ENCODE measurements at places on chromosomes 13 and 19.

- no peak for DNase-seq
These were observed 109.0 kb upstream of the HTR2A start for GRCh38 chr13:47005756-47006414.

DNA sequence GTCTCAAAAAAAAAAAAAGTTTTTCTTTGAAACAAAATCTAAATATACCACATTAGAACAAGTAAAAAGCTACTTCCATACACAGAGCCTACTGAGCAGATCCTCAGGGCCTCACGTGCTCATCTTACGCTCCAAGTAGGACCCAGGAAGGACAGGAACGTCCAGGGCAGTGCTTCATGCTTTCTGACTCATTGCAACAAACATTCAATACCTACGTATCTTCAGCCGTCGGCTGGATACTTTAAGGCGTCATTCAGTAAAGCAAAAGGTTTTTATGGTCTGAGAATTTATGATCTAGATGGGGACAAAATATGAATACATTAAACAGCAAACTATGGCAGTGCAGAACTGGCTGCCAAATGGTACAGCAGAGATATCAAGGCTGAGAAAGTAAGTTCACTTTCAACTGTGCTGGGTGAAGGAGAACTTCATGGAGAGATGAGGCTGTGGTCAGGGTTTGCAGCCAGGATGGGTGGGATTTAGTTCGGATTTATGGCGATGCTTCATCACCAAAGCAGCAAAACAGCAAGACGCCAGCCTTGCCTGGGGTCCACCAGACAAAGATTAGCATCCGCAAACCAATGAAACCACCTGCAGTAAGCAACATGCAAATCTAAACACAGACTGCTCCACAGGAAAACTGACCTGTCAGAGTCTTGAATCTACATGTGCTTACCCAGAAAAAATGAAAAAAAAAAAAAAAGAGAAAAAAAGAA, 20.5 kb downstream of the CARS2 start:
- DNase-seq: no peak

DNA sequence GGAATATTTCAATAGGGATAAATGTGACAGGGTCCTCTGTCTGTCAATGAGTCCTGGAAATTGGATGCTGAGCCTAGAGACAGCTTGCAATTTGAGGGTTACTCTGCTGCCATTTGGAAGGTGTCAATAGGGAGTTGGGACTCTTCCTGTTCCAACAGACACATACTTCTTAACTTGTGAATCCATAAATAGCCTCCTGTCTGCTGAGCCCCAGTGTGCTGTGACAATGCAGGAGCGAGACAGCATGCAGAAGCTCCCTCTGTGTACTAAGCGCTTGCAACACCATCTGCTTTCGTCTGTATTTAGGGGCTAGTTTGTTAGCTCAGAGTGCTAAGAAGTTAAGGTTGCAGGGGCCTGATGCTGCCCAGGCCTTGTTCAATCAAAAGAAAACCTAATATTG, 58.5 kb upstream of the GPR12 start:
- no peak for DNase-seq

DNA sequence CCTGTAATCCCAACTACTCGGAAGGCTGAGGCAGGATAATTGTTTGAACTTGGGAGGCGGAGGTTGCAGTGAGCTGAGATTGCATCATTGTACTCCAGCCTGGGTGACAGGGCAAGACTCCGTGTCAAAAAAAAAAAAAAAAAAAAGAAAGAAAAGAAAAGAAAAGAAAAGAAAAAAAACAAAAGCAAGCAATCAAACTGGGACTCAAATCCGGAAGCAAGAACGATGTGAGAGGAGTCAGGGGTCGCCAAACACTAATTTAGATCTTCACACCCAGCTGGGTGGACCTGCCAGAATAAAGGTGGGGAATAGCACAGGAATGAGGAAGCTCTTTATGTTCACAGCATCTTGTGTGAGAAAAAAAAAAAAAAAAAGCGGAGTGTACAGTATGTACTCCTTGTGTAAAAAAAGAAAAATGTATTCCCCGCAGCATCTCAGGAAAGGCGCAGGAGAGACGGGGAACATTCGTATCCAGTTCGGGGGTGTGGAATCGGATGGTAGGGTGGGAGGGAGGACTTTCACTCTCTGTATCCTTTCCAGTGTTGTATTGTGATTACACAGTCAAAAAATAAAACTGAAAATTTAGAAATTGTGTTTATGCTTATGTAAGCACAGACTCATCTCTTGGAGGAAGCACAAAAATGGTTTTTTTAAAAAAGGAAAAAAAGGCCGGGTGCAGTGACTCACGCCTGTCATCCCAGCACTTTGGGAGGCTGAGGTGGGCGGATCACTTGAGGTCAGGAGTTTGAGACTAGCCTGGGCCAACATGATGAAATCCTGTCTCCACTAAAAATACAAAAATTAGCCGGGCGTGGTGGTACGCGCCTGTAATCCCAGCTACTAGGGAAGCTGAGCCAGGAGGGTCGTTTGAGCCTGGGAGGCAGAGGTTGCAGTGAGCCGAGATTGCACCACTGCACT, 7.6 kb downstream of the DNAJB1 start:
- DNase-seq: no peak

GRCh38 chr13:38856065-38856464, 134.6 kb downstream of the STOML3 start:
- DNase-seq: no peak

GRCh38 chr13:68535329-68535728, 1305.2 kb upstream of the PCDH9 start:
- DNase-seq: no peak

DNA sequence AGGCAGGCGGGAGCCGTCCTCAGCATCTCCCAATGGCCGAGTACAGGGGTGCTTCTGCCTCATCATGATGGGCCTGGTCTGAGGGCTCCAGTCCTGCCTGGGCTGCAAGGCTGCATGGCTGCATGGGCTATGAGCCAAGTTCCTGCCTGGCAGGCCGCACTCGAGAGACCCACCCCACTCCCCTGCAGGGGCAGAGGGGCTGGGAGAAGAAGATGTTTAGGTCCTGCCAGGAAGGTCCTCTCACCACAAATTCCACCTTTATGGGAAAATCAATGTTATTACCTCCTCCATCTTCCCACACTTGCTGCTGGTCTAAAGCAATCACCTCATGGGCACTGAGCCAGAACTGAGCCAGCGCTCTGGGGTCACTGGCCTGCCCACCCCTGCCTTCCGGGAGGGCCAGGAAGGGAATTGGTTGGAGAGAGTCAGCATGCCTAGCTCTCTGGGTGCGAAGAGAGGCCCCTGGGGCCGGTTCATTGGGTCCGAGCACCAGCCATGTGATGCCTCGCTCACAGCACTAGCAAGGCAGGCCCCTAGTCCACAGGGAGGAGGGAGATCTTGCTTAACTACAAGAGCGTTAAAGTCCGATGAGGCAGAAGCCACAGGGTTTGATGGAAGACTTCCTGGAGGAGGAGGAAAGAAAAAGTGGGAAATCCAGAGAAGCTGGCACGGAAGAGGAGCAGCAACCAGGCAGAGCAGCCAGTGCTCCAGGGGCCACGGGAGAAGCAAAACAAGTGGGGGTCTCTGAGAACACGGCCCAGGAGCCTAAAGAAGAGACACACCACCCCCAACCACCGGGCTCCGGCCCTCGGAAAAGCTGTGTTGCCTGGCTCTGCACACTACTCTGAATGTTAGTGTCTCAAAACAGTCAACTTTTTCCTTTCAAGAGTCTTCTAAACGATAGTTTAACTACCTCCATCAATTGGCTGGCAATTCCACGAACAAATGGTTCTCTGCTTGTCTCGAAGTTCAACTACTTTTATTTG, 63.1 kb downstream of the CEBPG start:
- DNase-seq: no peak

DNA sequence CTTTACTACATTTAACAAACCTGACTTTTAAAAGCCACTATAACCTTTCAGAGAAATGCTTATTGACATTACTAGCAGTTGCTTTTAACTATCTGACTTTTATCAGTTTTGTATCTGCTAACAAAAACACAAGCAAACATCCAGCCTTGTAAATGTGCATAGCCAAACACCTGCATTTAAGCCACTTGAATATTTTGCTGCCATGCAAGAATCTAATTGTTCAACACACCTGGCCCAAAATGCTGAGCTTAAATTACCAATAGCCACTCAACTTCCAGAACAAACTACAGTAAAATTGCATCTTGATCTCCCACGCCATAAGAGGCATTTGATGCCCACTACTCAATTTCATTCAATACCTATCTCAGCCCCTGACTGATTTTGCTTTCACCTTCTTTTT, 9.3 kb downstream of the ZIC5 start:
- DNase-seq: peak; percentile 90

DNA sequence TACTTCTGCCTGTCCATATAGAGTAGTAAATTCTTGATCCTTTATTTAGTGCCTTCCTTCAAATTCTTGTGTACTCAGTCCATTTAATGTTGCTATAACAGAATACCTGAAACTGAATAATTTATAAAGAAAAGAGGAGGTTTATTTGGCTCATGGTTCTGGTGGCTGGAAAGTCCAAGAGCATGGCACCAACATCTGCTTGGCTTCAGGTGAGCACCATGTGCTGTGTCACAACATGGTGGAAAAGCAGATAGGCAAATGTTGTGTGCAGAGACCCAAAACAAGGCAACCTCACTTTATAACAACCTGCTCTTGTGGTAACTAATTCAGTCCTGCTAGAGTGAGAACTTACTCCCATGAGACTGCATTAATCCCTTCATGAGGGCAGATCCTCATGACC, 195.3 kb downstream of the LMO7 start:
- DNase-seq: no peak

GRCh38 chr19:13082192-13083007, 20.3 kb downstream of the LYL1 start:
- DNase-seq: peak; percentile 43

- DNase-seq: no peak
These were observed 942.6 kb upstream of the SPRY2 start for GRCh38 chr13:81283561-81283960.

DNA sequence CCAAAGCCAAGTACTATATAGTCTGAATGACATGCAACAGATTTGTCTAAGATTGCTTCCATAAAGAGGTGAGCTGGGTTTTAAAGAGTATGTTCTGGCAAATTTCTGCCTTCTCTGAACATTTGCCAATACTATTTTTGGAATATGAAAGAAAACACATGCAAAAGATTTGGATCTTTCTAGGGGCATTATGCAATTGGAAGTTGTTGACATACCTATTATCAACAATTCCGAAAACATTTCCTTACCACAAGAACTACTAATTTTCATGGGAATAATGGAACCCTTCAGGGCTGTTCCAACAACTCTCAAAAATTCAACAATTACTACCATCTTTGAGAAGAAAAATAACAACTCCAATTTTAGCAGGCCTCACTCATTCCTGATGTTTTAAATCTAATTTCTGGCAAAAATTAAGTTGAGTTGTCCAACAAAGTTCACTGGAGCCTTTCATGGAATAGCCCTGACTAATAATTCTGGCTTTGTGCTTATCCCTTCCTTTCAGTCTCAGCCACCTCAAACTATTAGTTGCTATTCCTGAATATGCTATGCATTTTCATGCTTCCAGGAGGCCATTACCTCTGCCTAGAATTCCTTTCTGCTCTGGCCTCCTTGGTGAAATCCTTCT, 250.0 kb downstream of the RGCC start:
- DNase-seq: no peak

- no peak for DNase-seq
These were observed 41.1 kb upstream of the RGCC start for GRCh38 chr13:41416276-41416675.

DNA sequence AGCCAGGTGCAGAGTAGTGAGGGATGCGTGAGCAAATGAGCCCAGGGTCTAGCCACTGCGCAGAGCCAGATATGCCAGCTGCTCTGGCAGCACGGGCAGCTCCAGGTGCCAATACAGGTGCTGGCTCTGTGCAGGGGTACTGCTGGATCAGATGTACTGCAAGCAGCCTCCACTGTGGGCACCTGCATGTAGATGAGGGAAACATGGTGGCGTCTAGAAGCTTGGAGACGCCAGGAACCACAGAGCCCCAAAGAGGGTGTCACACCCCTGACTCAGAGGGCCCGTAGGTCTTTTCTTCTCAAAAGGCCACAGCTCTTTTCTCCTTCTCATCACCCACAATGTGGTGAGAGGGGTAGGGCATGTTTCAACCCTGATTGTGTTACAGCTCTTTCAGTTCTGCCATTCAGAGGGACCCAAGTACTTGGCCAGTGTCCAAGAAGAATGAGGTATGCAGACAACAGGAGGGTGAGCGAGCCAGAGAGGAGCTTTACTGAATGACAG, 244.4 kb upstream of the SLITRK1 start:
- DNase-seq: peak; percentile 11

GRCh38 chr13:22144806-22145205, 473.9 kb downstream of the FGF9 start:
- no peak for DNase-seq

- DNase-seq: no peak
These were observed 57.4 kb downstream of the ATP11A start for GRCh38 chr13:112747256-112747655.

GRCh38 chr19:47720669-47721422, 7.6 kb downstream of the EHD2 start:
- DNase-seq: no peak

DNA sequence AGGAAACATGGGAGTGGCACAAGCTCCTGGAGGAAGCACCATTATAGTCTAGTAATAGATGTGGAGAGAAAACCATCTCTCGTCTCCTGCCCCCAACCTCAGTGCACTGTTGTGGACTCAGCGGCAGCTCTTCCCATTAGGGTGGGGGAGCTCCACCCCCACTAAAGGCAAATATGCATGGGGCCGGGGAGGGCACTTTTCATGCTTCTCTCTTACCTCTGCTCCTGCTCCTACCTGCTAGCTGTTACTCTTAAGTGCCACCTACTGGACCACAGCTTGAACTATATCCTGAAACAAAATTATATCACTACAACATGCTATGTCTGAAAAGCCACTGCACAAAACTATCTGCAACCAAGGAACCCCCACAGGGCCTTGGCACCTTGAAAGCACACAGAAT, 112.6 kb upstream of the DACH1 start:
- no peak for DNase-seq

DNA sequence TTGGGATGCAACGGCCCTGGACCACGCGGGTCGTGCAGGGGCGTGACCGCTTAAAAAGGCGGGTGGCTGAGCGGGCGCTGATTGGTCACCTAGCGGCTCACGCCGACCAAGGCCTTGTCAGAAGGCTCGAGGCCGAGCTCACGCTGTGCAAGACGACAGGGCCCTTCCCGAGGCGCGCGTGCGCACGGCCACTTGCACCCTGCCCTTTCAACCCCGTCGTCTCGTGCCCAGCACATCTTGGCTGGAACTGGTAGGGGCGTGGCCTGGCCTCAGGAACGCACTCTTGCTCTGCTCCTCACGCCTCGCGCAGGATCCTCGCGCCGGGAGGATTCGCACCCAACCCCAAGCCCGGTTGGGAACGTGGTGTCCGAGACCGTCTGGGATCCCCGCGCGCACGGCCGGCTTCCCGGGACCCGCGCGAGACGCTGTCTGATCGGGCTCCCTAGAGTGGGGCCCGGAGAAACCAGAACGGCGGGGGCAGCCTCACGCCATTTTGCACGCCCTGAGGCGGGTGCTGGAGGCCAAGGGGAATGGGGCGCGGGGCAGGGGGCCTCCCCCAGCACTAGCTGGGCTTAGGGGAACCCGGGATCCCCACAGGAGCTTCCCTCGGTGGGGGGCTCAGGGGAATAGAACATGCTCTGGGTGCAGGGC, at the start of gene MEIOSIN:
Gene MEIOSIN, plus strand, starts transcription at position 280 of the 651 bp plus-strand sequence. CDS start 1,938 bp downstream, outside the sequence.
- no peak for DNase-seq

DNA sequence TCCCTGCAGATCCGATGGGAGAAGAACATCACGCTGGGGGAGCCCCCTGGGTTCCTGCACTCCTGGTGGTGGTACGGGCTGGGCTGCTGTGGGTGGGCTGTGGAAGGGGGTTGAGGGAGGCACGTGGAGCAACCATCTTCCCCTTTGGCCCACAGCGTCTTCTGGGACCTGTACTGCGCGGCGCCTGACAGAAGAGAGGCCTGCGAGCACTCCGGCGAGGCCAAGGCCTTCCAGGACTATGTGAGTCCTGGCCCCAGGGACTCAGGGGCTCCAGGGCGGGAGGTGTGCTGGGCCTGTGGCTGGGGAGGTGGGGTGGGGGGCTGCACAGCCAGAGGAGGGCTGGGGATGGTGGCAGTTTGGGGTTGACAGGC, 8.5 kb downstream of the SSBP4 start:
- DNase-seq: no peak
